ENCODE measurements at places on chromosomes 13 and 19. TPM values are rescaled to one million over a fixed set of nuclear protein-coding genes. Genes with fewer than 3 reads are reported as not detected.

Gene TMPRSS9
- not detected for total RNA-seq

DNA sequence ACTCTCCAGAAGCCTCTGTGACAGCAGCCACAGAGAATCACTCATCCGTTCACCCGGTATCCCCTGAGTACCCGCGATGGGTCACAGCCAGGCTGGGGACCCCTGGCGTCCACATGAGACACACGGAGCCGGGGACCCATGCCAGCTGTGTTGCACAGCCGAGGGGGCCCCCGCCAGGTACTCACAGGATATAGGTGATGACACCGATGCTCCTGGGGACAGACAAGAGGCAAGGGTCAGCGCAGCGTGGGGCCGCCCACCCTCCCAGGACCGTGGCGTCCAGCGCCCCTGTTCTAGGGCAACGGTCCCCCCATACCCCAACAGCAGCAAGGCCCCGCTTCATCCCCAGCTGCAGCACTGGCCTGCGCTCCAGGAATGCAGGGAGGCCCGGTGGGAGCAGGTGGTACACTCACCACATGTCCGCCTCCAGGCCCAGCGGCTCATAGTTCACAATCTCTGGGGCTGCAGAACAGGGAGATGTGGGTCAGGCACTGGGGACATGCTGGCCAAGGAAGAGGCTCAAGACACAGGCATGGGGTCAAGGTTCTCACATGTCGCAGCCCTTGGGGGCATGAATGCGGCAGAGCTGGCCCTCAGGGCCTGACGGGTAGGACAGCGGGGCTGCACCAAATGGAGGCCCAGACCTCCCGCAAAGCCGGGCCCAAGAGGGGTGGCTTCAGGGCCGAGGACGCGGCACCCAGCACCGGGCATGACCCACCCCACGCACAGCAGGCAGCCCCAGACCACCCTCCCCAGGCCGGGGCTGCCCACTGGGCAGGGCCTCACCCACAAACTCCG is 7.2 kb downstream of the DAPK3 start:
- DNase-seq = no peak

Gene TDRD12
- total RNA-seq = under 0.01 TPM

Gene ZNF135
- 1.9 TPM for total RNA-seq
